ENCODE measurements at places on chromosomes 2 and 18.

GRCh38 chr2:238689331-238689730 is 158.6 kb upstream of the TWIST2 start:
- DNase-seq: no peak

- DNase-seq: no peak
These were observed 6.6 kb upstream of the NPC1 start for GRCh38 chr18:23592911-23593310.

DNA sequence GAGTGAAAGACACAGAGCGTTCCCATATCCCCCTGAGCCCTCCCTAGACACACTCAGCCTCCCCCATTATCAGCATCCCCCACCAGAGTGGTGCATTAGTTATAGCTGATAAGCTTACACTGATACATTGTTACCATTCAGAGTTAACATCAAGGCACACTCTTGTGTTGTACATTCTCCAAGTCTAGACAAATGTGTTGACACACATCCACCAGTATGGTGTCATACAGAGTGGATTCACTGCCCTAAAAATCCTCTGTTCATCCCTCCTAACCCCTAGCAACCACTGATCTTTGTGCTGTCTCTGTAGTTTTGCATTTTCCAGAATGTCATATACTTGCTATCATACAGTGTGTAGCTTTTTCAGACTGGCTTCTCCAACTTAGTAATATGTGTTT is 78.0 kb upstream of the RPL31 start:
- DNase-seq: no peak

- DNase-seq: no peak
These were observed 51.8 kb downstream of the STK25 start for GRCh38 chr2:241456546-241456945.

- DNase-seq: no peak
These were observed 255.8 kb downstream of the GLI2 start for GRCh38 chr2:120991441-120991840.

DNA sequence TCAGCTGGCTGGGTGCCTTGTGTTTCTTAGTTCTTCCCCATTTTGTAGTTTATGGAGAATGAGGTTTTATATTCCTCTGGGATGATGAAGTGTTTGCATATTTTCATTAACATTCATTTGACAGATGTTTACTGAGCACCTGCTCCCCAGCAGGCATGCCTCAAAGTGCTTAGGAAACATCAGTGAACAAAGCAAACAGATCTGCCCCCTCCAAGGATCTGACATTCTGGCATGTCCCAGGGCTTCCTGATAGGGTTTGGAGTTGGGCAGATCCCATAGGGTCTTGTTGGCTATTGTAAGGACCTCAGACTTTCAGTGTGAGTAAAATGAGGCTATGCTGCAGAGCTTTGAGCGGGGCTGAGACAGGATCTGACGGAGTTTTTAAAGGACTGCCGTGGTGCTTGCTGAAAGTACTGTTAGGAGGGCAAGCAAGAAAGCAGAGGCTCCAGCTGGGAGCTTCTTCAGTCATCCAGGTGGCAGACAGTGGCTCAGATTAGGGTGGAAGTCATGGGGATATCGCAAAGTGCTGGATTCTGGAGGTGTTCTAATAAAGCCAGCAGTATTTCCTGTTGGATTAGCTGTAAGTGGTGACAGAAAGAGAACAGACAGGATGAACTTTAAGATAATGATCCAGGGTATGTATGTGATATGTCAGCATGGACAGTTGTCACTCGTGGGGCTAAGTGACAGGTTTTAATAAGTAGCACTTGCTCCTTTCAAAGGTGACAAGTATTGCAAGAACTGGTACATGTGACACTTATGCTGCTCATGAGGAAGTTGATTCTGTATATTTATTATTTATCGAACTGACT is 11.3 kb upstream of the IAH1 start:
- DNase-seq: no peak
